Foreskin keratinocyte (primary cell): ENCODE measurements at places on chromosomes 11 and 22. TPM values are rescaled to one million over a fixed set of nuclear protein-coding genes. Genes with fewer than 3 reads are reported as not detected.

The CCT8L2 gene
- polyA plus RNA-seq = not detected in 2 replicates

The TRIM6 gene
- polyA plus RNA-seq = 2.0 and 2.8 TPM in 2 replicates

The C22orf42 gene
- not detected in 2 replicates for polyA plus RNA-seq

The FAM227A gene
- 0.22 and 0.27 TPM in 2 replicates for polyA plus RNA-seq

The PANX2 gene
- polyA plus RNA-seq = 0.85 and 1.8 TPM in 2 replicates
